Muscle of leg (tissue), 16 donors: ENCODE measurements at places on chromosomes 1 and 21. TPM values are rescaled to one million over a fixed set of nuclear protein-coding genes. Genes with fewer than 3 reads are reported as not detected.

The OLFM3 gene
- total RNA-seq = 0.40 TPM

The SMIM1 gene
- total RNA-seq = 7.1 TPM

The HCN3 gene
- total RNA-seq = 1.6 TPM

The ZNF593OS gene
- 0.31 TPM for total RNA-seq

The RAB42 gene
- 8.7 TPM for total RNA-seq

The GBP6 gene
- total RNA-seq = 0.04 TPM

The CCDC181 gene
- 0.66 TPM for total RNA-seq

The ZSWIM5 gene
- total RNA-seq = 0.35 TPM

The KRTAP12-2 gene
- total RNA-seq = not detected

The MATN1 gene
- 0.71 TPM for total RNA-seq

The CD53 gene
- 8.2 TPM for total RNA-seq

The TP73 gene
- 0.71 TPM for total RNA-seq

The MAGI3 gene
- 15.0 TPM for total RNA-seq

The BMP8B gene
- 0.71 TPM for total RNA-seq

The PRAMEF20 gene
- not detected for total RNA-seq

The SH2D2A gene
- total RNA-seq = 0.71 TPM

The ANKRD13C gene
- total RNA-seq = 26.6 TPM

The CD244 gene
- total RNA-seq = 0.13 TPM

The PYHIN1 gene
- 0.22 TPM for total RNA-seq

The RORC gene
- 8.6 TPM for total RNA-seq

The S100A9 gene
- 17.8 TPM for total RNA-seq

The KIAA0040 gene
- 9.1 TPM for total RNA-seq

The GSTM3 gene
- 51.3 TPM for total RNA-seq

The HAPLN2 gene
- 0.44 TPM for total RNA-seq

The ATP6V1G3 gene
- total RNA-seq = not detected

The MYBPH gene
- total RNA-seq = 109 TPM
